ENCODE measurements at places on chromosomes 6 and 20.

- no peak for DNase-seq
Measured at GRCh38 chr20:5652626-5653553, 97.3 kb upstream of the SHLD1 start.

GRCh38 chr6:39927159-39927558 lies 7.1 kb downstream of the MOCS1 start:
- DNase-seq, result no peak

- DNase-seq, result no peak
Measured at GRCh38 chr6:116403205-116403604, 32.5 kb downstream of the DSE start.

DNA sequence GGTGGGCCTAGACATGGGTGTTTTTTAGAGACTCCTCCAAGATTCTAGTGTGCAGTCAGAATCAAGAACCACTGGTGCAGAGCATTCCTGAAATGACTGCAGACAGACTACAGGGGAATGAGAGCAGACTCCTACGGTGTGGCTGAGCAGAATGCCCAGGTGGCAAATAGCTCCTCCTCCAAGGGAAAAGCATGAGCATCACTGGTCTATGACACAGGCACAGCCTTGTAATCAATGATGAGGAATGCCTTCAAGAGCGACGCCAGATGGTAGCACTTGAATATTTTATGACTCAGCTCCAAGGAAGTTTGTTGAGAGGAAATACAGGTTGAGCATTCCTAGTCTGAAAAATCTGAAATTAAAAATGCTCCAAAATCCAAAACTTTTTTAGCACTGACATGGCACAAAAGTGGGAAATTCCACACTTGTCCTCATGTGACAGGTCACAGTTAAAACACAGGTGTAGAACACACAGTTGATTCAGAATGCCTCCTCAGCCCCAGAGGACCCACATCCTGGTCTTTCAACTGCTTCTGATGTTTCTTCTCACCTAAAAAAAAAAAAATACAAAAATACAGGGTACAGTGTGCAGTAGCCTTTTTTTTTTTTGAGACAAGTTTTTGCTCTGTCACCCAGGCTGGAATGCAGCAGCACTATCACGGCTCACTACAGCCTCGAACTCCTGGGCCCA lies 10.6 kb upstream of the FAM8A1 start:
- DNase-seq, result peak; percentile 11

DNA sequence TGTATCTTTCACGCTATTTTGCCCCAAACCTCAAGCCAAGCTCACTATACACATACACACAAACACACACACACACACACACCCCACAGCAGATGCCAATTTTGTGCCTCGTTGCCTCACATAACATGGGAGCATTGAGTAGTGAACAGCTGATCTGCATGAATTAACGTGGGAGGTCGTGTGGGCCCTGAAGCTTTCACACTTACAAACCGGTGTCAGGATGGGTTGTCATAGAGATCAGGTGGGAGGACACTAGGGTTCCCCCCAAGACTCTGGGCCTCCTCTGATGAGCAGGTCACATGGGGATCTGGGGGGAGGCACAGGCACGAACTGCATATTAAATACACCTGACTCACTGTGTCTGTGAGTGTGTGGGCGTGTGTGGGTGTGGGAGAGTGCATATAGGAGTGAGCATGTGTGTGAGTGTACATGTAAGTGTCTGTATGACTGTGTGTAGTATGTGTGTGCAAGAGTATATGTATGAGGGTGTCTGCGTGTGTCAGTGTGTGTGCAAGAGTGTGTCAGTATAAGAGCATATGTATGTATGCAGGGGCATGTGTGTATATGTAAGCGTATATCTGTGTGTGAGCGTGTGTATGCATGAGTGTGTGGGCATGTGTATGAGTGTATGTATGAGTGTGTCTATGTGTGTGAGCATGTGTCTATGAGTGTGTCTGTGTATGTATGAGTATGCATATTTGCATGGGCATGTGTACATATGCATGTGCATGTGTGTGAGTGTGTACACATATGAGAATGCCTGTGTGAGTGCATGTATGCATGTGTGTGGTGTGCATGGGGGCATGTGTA lies 370.4 kb downstream of the PREX1 start:
- DNase-seq, result no peak

DNA sequence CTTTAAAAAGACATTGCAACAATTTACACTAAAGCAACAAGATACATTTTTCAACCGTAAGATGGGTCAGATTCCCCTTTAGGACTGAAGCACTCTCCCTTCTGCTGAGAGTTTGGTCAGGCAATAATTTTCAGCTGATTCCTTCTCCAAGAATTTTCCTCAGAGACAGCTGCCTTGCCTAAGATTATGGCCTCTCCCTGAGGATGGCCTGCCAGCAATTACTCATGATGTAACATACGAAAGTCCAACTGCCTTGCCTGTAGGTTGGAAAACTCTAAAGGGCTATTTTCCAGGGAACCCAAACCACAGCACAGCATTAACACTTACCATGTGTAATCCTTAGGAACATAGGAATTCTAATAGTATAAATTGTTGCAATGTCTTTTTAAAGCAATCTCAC lies 229.1 kb upstream of the FLRT3 start:
- DNase-seq, result no peak

- DNase-seq, result no peak
Measured at GRCh38 chr6:170236131-170236836, 54.6 kb downstream of the DLL1 start.

- DNase-seq, result no peak
Measured at GRCh38 chr6:90787446-90787845, 200.6 kb upstream of the MAP3K7 start.

Measured in neural progenitor cell (in vitro differentiated cells).